ENCODE measurements at places on chromosomes 7 and 10. TPM values are rescaled to one million over a fixed set of nuclear protein-coding genes. Genes with fewer than 3 reads are reported as not detected.

TWIST1 gene
- not detected for polyA plus RNA-seq

- no peak for DNase-seq
Measured at GRCh38 chr10:77571490-77571889, 66.1 kb downstream of the KCNMA1 start.

COL1A2 gene
- polyA plus RNA-seq: not detected

GRCh38 chr7:116963234-116963633, 9.9 kb downstream of the ST7 start:
- DNase-seq: no peak

TFR2 gene
- polyA plus RNA-seq: 1.4 TPM

DNA sequence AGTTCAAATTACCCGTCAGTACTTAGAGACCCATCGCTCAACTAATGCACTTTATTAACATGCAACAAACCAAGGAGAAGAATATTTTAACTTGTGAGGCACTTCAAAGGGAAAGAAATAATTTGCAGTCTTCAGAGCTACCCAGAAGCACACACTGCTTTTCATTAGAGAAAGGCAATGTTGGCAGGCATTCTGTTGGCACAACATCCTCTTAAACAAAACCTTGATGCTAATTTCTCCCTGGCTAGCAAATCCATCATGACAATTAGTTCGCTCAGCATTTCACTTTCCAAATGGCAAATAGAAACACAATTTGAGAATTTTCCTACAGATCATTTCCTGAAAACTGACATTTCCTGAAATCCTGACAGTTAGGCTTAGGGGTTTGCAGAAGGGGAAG, 155.6 kb upstream of the FAM13C start:
- no peak for DNase-seq

MBL2 gene
- polyA plus RNA-seq: not detected

DNA sequence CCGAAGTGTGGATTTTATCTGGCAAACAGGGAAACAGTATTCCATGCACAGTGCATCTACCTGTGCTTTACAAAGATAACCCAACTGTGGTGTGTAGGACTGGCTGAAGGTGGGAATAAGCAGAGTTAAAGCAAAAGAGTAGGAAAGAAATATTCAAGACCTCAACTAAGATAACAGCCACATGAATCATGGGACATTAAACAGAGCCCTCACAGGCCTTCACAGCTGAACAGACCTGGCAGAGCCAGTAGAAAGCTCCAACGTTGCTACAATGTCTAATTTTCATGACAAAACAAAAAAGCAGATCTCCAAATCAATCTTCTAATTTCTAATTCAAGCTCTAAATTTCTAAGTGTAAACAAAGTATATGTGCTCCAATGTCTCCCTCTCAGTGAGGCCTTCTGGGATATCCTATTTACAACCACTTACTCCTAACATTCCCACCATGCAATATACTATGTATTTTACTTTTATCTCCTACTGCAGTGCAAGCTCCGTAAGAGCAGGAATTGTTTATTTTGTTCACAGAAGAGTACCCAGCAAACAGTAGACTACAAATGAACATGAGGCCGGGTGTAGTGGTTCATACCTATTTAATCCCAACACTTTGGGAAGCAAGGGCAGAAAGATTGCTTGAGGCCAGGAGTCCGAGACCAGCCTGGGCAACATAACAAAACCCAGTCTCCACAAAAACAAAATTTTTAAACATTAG, 63.5 kb downstream of the UBE2H start:
- no peak for DNase-seq

DNA sequence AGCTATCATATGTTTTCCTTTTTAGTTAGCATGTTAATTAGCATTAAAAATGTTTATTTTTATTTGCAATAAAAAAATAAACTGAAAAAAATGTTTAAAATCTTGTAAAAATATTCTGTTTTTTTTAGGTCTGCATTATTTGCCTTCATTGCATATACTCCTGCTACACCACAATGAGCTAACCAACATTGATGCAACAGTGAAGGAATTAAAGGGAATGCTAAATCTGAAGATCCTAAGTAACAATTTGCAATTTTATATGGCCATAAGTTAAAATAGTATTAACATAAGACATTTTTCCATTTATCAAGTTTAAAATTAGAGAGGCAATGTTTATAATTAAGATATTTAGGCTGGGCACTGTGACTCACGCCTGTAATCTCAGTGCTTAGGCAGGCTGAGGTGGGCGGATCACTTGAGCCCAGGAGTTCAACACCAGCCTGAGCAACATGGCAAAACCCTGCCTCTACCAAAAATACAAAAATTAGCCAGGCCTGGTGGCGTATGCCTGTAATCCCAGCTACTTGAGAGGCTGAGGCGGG, 32.2 kb downstream of the LRRC72 start:
- DNase-seq: no peak
